ENCODE measurements at places on chromosomes 1 and 21.

GRCh38 chr1:169604781-169605560 is 18.7 kb upstream of the F5 start:
- DNase-seq, result peak; percentile 33

DNA sequence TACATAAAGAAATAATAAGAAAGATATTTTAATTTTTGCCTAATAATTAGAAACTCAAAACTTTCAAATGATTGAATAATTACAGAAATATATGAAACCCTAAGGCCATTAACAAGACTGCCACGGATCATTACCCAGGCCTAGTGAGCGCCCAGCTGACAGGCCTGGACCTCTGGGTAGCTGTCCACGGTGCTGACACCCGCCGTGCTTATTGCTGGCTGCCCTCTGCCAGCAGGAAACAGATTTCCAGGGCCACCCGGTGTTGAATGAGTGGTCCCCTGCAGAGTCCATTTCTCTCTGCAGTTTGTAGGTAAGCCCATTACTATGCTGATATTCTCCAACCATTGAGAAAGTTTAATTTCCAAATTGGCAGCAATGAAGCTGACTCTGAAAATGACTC is 254.4 kb upstream of the GJB5 start:
- no peak for DNase-seq

DNA sequence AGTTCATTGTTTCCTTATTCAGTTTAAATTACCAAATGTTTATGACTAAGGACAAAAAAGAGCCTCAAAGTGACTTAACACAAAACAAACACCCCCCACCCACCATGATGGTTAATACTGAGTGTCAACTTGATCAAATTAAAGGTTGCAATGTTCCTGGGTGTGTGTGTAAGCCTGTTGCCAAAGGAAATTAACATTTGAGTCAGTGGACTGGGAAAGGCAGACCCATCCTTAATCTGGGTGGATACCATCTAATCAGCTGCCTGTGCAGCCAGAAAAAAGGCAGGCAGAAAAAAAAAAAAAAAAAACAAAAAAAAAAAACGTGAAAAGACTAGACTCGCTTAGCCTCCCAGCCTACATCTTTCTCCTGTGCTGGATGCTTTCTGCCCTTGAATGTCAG is 543.4 kb downstream of the NEGR1 start:
- no peak for DNase-seq

- no peak for DNase-seq
Observed at GRCh38 chr21:34973685-34974084, 75.4 kb downstream of the RUNX1 start.

DNA sequence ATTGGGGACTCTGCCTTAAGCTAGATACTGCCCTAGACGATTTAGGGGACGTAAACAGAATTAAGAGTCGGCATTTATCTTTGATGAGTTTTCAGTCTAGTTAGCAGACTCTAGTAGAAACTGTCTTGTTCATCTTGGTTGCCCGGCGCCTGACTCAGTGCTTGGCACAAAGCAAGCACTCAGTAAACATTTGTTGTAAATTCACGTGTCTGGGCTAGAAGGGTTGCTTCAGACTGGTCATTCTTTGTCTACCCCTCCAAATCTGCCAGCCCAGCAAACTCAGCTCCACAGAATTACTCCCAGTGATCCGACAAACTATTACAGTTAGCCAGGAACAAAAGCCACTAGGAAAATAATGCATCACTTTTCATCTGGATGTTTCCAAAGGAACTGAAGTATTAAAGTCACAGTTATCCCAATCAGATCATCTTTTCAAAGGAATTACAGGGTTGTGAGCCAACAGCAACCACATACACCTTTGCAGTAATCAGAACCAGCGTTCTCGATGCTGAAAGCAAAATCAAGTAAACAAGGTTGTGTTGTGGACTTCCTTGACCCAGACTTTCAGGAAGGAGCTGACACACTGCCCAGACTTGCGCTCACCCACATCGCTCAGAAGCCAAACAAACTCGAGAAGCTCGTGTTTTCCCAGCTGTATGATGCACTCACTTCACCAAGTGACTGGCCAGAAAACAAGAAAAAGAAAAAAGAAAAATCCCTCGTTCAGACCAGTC is 66.5 kb upstream of the GADD45A start:
- no peak for DNase-seq

- no peak for DNase-seq
Observed at GRCh38 chr1:183912265-183912886, 107.5 kb downstream of the RGL1 start.

- DNase-seq, result no peak
Observed at GRCh38 chr21:26451081-26451740, 121.9 kb downstream of the CYYR1 start.

- DNase-seq, result no peak
Observed at GRCh38 chr1:34984435-34984792, 733 bp downstream of the TMEM35B start.

DNA sequence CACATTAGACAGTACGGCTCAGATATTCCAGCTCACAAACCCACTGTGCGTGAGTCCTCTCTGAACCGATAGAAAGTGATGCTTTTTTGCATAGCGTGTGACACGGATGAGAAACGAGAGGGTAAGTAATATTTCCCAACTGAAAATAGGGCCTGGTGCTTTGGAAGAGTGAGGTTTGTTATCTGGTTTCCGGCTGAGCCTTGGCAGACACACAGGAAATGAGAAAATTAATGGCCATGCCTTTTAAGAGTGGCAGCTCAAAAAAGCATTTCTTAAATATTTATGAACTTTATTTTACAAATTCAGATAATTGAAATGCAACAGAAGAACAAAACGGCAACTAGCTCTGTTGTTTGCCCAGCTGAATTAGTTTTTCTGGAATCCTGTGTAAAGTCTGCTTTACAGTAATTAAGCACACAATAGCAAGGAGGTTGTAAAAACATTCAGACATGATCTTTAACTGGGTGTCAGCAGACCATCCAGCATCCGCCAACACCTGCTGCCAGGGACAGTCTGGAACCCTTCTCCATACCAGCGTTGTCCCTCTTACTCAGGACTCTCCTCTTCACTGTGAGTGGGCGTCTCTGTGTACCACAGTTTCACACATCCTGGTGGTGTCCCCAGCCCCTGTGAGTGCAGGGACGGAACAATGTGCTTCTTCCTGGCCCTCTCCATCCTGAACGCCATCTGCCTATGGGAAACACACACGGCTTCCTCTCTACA is 155.4 kb downstream of the PGBD5 start:
- no peak for DNase-seq

GRCh38 chr21:40952551-40953323 is 105.8 kb upstream of the DSCAM start:
- DNase-seq, result no peak

DNA sequence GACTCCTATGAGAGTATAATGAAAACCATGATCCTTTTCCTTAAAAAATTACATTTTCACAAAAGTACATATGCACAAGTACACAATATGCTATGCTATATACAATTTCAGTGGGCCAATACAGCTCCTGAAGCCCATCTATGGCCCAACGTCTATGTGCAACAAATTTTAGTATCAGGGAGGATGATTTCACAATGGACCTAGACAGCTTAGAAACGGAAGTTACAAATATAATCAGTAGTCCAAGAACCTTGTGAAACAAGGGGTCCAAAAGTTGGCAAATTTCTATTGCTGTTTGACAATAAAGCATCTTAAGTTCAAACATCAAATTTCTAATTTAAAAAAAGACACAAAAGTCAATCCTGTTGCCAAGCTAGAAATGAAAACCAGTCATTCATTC is 87.0 kb downstream of the DPYD start:
- DNase-seq, result no peak

Data from activated T-cell treated with anti-CD3 and anti-CD28 coated beads, Interleukin-2, amount 50 U/mL, for 4 hours (primary cell).